ENCODE measurements at places on chromosomes 2 and 18.

- no peak for DNase-seq
Measured at GRCh38 chr2:205903549-205904129, 182.3 kb downstream of the INO80D start.

DNA sequence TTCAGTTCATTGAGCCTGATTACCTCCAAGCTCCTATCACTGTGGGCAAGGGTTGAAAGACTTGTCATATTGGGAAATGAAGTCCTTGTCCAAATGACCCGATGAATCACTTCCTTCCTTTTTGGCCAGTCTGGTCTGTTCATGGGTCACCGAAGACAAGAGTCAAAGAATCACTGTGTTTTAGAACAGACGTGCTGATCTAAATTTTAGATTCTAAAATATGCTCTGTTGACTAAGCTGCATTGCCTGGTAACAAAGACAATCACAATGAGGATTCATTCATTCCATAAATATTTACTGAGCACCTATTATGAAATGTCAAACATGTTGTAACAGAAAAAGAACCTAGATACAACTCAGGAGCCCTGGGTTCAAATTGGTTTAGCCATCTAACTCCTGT lies 99.4 kb upstream of the RND3 start:
- no peak for DNase-seq

DNA sequence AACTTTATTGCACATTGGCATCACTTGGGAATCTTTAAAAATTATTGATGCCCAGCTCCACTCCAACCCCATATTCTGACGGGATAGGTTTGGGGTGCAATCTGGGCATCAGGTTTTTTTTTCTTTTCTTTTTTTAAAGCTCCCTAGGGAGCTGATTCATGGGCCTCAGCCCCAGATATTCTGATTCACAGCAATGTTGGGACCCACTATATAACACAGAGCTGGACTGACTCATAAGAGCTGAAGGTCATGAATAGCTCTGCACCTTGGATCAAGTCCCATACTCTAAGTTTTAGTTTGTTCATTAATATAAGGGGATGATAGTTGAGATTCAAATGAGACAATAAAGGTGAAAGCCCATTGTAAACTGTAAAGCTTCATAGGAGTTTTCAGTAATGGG lies 191.1 kb upstream of the REV1 start:
- DNase-seq, result no peak

DNA sequence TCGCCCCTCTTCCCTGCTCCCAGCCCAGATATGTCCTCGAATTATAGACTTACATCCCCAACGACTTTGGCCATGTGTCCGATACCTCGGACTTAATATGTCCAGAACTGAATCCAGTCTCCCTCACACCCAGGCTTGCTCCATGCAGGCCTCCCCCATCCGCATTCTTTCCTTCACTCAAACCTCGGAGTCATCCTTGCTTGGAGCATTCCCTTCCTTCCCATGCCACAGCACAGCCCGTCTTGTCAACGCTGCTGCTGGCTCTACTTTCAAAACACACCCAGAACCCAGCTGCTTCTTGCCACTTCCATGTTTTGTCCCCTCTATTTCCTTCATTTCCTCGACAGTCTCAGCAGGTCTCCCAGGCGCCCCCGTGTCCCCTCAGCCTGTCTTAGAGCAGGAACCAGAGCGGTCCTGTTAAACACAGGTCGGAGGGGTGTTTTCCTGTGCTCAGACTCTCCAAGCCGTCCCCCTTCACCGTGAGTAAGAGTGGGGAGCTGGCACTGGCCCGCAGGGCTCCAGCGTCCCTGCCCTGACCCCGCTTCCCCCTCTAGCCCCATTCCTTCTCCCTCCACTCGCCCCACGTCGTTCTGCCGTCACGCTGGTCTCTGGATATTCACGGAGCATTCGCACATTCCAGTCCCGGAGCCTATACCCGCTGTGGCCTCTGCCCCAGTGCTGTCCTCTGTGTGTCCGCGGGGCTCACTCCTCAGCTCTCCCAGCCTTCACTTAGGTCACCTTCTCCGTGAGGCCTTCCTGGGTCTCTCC lies 54.4 kb downstream of the VAPA start:
- DNase-seq, result no peak

DNA sequence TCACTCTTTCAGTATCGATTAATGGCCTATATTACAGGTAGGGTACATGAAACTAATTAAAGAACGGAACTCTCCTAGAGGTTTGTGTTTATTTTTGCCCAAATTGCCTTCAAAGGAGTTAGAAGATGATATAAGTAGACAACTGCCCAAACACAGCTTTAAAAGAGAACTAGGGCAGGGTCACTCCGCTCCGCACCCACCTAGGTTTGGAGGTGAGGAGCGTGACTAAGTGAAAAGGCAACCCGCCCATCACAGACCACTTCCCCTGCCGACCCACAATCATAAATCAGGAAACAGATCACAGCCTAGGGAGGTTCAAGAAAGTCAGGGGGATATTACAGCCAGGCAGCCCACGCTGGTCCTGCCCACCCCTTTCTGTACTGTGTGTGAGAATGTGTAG lies 166.7 kb downstream of the C1D start:
- no peak for DNase-seq

DNA sequence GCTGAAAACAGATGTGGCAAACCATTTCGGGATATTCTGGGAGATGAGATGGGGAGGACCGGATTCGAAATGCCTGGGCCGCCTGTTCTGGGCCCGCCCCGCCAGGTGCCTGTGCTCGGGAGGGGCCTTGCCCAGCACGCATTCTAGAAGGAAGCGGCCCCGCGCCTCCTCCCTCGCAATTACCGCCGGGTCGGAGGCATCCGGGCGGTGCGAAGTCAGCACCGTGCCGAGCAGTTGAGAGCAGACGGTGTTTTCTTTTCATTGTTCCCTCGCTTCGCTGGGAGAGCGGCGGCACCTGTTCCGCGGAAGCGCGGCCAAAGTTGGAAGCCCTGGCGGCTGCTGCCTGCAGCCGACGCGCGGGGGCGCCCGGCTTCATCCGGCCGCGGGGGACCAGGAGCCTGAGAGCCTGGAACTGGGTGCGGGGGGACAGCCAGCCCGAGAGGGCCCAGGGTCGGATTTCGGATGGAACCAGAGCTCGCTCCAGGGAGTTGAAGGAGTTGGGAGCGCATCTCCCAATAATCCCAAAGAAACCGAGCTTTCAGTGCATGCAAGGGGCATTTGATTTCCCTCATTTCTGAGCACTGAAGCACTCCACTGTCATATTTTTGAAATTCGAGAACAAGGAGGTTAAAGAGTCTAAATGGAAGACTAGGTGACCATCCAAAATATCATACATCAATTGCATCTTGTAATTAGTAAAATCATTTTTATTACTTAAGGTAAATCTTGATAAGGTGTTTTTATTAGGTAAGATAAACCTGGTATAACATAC lies 241.8 kb upstream of the RAB12 start:
- DNase-seq, result no peak

- DNase-seq, result no peak
Measured at GRCh38 chr2:237670641-237671040, 43.3 kb downstream of the LRRFIP1 start.

- DNase-seq, result peak; percentile 76
Measured at GRCh38 chr2:230326453-230327417, at the start of gene SP140L. TSS of gene SP140L (plus strand) at chr2:230327193. CDS start at chr2:230327270, 77 bp downstream.

- DNase-seq, result no peak
Measured at GRCh38 chr2:2112416-2113105, 218.5 kb downstream of the MYT1L start.

- no peak for DNase-seq
Measured at GRCh38 chr2:17719562-17720371, 33.8 kb downstream of the SMC6 start.

- DNase-seq, result no peak
Measured at GRCh38 chr2:135091681-135092080, 39.6 kb downstream of the RAB3GAP1 start.

GRCh38 chr18:67766930-67767329 lies 250.4 kb upstream of the DSEL start:
- DNase-seq, result no peak

DNA sequence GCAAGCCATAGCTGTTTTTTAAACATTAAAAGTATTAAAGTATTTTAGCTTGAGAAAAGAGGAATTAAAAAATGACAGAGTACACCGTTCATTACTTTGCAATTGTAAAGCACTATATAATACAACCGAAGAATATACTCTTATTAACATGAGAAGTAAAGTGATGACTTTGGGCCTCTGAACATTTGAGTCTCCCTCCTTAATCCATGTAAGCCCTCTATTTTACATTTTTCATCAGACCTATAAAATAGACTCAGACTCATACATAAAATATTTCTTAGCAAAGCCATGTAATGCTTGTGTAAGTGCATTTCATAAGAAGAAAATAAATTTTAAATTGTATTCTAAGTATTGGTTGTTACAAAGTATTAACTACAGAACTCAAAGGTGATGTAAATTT lies 198.6 kb downstream of the LRP1B start:
- no peak for DNase-seq

- no peak for DNase-seq
Measured at GRCh38 chr18:42155024-42155423, 200.0 kb downstream of the PIK3C3 start.

- DNase-seq, result no peak
Measured at GRCh38 chr2:217289907-217290280, 430.0 kb upstream of the TNP1 start.

- DNase-seq, result no peak
Measured at GRCh38 chr2:70425682-70426301, 123.9 kb upstream of the FAM136A start.

- DNase-seq, result no peak
Measured at GRCh38 chr2:7119132-7119835, 202.1 kb downstream of the RNF144A start.

GRCh38 chr18:404061-404636 lies 96.4 kb downstream of the COLEC12 start:
- no peak for DNase-seq

DNA sequence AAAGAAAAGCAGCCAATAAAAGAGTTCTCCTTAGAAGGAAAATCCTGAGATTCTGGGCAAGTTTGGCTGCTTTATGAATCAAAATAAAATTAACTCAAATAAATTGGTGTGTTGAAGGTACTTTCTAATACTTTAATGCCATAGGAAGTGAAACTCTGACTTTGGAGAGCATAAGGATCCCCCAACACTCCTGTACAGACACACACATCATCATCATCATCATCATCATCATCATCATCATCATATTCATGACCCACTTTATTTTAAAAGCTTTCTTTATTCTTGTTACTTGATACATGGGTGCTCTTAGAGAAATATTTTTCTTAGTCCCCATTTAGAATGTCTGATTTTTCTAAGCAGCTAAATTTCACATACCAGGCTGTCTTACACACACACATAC lies 283.1 kb upstream of the CYRIA start:
- no peak for DNase-seq

GRCh38 chr2:3504741-3505140 lies 14.6 kb downstream of the ADI1 start:
- DNase-seq, result no peak

GRCh38 chr18:54558609-54559585 lies 32.1 kb upstream of the DYNAP start:
- no peak for DNase-seq

DNA sequence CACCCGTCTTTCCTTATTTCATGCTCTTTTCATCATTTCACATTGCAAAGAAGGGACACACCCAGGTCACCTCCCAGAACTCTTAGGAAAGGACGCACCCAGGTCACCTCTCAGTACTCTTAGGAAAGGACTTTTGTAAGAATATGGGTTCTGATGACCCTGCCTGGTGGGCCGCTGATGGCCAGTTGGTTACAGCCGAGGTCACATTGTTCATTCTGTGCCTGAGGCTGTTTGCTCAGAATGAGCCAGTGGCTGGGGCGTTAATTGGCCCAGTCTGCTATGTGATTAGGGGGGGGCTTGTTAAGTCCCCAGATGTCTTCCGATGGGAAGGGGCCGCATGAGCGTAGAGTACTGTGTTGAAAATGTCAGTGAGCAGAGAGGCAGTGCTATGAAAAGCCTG lies 9.4 kb downstream of the MLPH start:
- no peak for DNase-seq

DNA sequence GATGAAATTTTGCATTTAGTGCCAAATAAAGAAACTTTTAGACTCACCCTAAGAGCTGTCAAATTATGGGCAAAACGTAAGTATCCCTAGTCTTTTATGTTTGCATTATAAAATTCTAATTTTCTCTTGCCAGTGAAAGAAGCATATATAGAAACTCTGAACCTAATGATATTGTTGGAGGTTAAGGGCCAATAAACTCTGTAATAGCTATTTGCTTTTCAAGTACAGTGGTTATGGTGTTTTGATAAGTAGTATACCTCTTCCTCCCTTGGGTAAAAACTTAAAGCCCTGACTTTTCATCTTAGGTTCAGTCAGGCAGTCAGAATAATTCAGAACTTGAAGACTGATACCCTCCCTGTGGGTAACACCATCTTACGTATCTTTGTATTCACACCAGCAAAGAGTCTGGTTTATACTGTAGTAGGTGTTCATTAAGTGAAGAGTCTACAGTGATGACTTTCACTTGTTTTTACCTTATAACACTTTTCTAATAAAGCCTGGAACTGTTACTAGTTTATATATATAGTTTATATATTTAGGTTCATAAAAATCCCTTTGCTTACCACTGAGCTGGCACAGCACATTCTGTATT lies 19.1 kb downstream of the PAPOLG start:
- no peak for DNase-seq

GRCh38 chr18:35174093-35174731 lies 66.6 kb upstream of the ZNF397 start:
- DNase-seq, result no peak
